Activated CD8-positive, alpha-beta memory T cell treated with anti-CD3 and anti-CD28 coated beads for 4 hours (primary cell): ENCODE measurements at places on chromosomes 7 and 10.

DNA sequence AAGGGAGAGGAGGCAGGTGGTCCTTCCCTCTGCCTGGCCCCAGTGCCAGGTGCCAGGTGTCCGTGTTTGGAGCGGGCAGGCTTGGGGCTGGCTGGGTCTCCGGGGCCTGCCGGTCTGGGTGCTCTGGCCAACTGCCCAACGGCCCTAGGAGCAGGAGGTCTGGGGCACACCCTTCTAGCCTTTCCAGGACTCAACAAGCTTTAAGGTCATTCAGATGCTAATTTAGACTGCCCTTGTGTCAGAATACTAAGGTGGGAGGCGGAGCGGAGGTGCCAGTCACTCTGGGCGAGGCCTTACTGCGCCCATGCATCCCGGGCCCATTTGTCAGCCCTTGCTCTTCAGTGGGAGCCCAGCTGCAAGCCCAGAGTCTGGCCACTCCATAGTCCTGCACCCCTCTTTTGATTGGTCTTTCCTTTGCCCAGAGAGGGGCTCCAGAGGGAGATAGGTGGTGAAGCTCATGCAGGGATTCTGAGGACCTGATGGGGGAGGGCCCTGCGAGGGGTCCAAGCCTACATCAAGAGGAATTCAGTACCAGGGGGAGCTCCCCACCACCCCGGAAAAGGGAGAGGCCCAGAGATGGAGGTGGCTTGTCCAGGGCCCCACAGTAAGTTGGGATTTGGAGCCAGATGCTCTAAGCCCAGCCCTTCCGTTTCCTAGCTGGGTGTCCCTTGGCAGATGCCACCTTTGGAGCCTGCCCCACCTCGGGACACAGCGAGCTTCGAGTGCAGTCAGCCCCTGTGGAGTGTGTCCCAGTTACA is 1.3 kb downstream of the PGAM2 start:
- no peak for DNase-seq

GRCh38 chr7:43137811-43138210 is 25.4 kb downstream of the HECW1 start:
- DNase-seq, result no peak

- DNase-seq, result no peak
These were observed 399.1 kb downstream of the GATA3 start for GRCh38 chr10:8453587-8453986.

- DNase-seq, result no peak
These were observed 90.7 kb upstream of the TMEM168 start for GRCh38 chr7:112880818-112881418.

DNA sequence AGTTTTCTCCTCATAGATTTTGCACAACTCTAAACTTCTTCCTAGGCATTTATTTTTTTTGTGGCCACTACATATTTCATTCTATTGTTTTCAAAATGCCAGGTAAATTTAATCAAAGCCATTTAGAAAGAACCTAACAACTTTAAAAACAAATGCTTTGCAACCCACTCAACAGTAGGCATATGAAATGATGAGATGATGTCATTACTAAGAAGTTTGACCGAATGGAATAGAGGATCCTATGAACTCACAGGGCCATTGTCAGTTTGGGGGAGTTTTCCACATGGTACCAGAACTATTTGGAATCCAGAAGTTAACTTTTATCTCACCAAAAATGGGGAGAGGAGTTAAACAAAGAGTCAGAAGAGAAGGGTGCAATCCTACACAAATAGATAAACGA is 100.7 kb upstream of the INHBA start:
- DNase-seq, result no peak

- DNase-seq, result no peak
These were observed 15.4 kb downstream of the ACSL5 start for GRCh38 chr10:112389271-112389822.
